ENCODE measurements at places on chromosomes 6 and 20.

DNA sequence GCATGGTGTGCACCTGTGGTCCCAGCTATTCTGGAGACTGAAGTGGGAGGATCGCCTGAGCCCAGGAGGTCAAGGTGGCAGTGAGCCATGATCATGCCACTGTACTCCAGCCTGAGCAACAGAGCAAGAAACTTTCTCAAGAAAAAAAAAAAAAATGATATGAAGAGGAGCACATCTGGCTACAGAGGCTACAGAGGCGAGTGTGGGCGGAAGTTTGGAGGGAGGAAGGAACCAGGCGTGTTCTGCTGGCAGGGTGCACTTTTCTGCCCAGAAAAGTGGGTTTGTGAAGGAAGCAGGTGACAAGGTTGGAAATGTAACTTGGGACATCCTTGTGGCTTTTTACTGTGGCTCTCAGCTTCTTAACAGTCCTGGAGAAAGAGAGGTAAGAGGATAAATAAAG is 96.7 kb downstream of the SNX5 start:
- DNase-seq = no peak

DNA sequence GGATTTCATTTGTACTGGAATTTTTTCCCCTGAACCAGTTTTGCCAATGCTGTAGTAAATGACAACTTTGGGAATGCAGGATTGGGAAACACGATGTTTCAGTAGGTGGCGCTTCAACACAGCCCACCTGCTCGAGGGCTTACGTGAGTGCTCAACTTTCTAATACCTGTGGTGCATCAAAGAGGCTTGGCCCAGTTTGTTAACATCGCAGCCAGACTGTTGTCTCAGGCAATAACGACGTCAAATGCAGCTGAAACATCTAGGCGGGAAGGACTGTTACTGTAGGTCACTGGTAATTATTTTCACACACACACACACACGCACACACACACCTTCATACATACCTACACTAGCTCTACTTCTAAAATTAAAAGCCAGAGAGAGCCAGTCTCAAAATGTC is 815.5 kb upstream of the SLC35B3 start:
- DNase-seq = peak; percentile 92

GRCh38 chr6:158149641-158150040 is 18.4 kb downstream of the SERAC1 start:
- no peak for DNase-seq

DNA sequence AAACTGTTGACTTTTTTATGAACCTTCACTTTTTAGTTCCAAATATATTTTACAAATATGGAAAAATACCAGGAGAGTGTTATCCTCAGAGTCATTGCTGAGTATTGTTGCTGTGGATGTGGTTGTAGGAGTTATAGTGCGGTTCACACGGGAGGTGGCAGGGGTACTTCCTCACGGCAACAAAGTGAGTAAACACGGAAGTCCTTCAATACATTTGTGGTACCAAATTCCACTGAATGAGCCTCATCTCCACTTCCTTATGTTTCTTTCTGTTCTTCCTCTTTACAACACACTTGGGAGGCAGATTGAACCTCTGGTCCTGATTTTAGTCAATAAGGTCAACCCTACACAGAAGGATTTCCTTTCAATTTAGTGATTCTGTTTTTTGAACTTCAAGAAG is 371.8 kb downstream of the BTBD3 start:
- DNase-seq = no peak

- peak; percentile 65 for DNase-seq
These were observed 30.9 kb upstream of the AVP start for GRCh38 chr20:3115190-3116107.

DNA sequence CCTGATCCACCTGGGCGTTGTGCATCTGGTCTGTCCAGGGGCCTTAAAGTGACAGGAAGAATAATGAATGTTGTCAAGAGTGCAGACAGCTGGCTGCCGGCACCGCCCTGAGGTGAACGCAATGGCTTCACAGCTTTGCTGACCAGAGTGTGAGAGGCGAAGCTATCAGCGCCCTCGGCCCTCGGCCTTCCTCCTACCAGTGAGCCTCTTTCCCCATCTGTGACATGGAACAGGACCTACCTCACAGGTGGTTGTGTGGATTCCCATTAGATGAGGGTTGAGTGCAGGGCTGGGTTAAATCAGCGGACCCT is 54.8 kb downstream of the CTCFL start:
- peak; percentile 60 for DNase-seq

- DNase-seq = no peak
These were observed 220.3 kb downstream of the NFATC2 start for GRCh38 chr20:51322164-51322707.

- no peak for DNase-seq
These were observed 41.5 kb downstream of the PLCB4 start for GRCh38 chr20:9110365-9110764.

DNA sequence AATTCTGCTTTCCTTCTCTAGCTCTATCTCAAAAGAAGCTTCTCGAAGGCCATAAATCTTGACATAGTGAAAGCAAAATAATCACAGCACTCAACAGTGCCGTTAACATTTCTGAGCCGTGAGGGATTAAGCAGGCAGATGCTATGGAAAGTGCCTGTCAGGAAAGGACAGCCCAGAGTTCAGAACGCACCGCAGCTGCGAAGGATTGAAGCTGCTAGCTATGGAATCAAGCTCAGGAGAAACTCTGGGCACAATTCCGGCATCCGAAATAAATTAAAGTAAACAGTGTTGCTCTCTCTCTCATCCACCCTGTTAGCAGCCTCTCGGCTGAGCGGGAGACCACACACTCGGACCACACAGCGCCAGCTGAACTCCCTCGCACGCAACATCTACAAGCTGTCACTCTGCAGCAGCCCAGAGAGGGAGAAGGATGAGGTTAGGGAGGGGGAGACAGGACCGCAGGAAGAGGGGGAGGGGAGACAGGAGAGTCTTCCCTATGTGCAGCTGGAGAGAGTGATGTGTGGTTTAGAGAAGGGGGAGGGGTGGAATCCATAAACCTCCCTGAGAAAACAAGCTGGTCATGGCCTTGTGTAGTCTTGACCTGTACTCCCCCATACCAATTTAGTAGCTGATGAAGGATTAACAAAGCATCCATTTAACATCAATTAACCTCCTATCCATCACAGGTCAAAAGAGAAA is 9.0 kb downstream of the EXOC2 start:
- DNase-seq = peak; percentile 97

DNA sequence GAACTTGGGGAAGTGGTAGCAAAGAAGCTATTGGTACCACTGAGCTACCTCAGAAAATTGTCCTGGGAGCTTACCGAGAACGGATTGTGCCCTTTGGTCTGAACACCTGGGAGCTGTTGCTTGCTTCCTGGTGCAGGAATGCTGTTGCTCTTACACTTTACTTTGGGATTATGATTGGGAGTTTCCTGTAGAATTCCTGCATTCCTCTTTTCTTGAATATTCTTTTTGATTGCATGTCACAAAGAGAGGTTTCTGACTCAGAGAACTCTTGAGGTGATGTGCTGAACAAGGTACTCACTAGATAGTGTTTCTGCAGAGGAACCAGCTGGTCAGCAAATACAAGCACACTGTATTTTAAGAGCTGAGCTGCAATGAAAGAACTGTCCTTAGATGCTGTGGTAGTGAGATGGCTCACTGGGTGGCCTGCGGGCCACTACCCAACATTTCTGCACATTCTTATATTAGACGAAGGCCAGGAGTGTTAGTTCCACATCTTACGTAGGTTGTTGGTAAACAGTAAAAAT is 35.0 kb downstream of the LRRC1 start:
- no peak for DNase-seq

DNA sequence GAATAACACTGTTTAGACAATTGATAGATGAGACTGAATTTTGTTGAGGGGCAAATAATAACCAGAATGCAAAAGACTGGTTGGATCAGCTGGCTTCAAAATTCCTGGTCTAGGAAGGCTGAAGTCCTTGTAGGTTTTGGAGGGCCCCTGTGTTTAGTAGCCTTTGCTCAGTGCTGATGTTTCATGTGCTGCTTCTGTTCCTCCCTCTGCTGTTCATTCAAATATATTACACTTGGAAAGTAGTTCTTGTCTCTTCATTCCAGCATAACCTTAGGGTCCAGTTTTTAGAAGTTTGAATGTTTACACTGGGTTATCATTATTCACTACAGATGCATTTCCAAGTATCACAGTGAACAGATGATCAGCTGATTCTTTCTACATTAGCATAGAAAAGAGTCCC is 72.5 kb downstream of the FLRT3 start:
- peak; percentile 19 for DNase-seq

DNA sequence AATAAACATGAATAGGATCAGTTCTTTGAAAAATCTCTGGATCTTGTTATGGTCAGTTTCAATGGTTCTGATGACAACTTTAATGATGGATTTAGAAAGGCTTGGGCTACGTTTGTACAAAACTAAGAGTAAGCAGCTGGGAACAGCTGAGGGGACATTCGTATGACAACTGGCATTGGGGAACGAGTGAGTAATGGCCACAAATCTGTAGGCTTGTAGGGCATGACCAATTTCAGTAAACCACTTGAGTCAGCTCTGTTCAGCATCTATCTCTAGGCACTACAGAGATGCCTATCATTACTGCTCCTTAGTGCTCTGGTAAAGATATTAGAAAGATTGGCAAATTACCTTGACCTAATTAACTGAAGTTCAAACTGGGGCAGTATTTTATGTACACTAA is 1375.6 kb downstream of the EPHA7 start:
- DNase-seq = peak; percentile 92

DNA sequence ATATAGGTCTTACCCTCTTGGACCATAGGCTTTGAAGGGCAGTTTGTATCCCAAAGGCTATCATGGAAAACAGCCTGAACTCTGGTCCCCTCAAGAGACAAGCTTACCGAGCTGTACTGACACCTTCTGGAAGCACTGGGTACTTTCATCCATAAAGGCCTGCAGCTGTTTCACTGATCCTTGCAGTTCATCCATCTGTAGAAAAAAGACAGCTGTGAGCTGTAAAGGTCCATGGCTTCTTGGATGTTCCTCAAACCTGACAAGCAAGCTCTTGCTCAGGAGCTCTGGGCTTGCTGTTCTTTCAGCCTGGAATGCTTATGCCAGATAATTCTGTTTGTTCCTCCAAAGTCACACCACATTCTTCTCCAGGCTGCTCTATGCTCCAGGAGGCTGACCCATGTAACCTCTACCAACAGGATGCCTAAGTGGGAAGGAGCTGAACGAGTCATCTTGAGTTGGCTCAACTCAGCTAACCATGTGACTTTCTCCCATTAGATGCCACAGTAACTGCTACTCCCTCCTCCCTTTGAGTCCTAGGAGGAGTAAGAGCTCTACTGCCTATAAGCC is 8.8 kb upstream of the NDRG3 start:
- DNase-seq = peak; percentile 69

DNA sequence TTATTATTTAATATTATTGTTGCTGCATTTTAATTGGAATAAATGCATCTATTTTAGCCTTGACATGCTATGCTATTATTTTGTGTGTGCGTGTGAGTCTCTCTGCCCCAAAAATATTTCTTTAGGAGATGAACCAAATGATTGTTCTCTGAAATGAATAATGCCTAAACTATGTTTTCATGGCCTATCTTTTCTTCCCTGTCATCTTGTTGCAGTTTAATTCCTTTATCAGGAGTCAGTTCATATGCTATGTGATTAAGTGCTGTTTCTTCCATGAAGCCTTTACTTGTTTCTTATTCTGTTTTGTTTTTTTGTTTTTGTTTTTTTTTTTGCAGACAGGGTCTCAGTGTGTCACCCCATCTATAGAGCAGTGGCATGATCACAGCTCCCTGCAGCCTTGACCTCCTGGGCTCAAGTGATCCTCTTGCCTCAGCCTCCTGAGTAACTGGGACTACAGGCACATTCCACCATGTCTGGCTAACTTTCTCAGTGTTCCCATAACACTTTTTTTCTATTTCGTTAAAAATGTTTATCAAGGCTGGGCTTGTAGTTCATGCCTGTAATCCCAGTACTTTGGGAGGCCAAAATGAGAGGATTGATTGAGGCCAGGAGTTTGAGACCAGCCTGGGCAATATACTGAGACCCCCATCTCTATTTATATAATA is 25.7 kb downstream of the TPX2 start:
- no peak for DNase-seq

GRCh38 chr6:164453835-164454234 is 855.6 kb downstream of the C6orf118 start:
- DNase-seq = no peak

GRCh38 chr20:11958855-11959254 is 41.2 kb downstream of the BTBD3 start:
- DNase-seq = no peak

DNA sequence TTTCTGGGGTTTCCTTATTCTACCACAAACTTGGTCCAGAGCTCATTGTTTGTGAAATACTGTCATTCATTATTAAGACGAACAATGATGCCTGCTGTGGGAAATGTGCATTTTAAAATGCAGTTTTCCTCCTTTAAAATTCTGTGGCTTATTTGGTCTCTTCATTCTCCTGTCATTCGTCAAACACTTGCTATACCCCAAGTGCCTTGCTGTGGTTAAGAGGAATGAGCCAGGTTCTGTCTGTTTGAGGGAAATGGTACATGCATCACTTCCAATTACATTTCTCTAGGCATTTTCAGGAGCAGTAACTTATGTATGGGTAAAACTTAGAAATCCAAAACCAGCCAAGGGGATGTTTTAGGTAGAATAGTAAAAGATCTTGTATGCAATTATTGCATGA is 1087.7 kb downstream of the KIF16B start:
- no peak for DNase-seq

DNA sequence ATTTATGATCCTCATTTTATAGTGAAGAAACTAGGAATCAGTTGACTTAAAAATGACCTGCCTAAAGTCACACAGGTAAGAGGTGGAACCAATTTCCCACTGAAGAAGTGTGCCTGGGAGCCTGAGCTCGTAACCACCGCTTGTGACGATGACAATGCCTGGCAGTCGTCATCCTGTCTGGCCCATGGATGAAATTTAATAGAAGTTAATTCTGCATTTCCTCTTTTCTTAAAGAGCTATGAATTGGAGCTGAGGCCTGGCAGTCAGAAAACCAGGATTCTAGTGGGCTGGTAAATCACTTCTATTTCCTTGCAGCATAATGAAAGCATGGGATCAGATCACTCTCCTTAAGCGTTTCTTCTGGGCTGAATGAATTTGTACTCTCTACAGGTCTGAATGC is 200.0 kb upstream of the SGK1 start:
- peak; percentile 34 for DNase-seq

- DNase-seq = no peak
These were observed 71.2 kb downstream of the ABHD12 start for GRCh38 chr20:25319241-25320034.

DNA sequence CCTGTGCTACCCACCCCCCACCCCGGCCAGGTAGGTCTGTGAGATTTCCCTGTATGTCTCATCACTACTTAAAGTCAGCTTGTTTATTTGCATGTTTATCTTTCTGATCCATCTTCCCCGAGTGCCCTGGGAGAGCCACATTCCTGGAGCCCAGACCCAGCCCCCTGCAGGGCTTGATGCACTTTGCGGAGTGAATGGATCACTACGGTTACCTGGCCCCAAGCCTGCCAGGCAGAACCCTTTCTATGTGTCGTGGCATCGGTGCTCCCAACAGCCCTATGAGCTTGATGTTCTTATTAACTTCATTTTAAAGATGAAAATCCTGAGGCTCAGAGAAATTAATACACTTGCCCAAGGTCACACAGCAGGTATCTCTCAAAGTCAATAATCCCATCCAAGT is 13.6 kb upstream of the SLCO4A1 start:
- no peak for DNase-seq

GRCh38 chr6:83464381-83465140 is 33.7 kb upstream of the ME1 start:
- no peak for DNase-seq

All from SHP77 (cell line).